ENCODE measurements at places on chromosomes 2 and 18.

GRCh38 chr2:220410296-220410695 lies 782.9 kb downstream of the SLC4A3 start:
- DNase-seq: no peak

- no peak for DNase-seq
Measured at GRCh38 chr2:191846515-191847476, at the start of gene CAVIN2. CAVIN2 (minus strand) TSS chr2:191847088; CDS start chr2:191846925, 163 bp downstream.

DNA sequence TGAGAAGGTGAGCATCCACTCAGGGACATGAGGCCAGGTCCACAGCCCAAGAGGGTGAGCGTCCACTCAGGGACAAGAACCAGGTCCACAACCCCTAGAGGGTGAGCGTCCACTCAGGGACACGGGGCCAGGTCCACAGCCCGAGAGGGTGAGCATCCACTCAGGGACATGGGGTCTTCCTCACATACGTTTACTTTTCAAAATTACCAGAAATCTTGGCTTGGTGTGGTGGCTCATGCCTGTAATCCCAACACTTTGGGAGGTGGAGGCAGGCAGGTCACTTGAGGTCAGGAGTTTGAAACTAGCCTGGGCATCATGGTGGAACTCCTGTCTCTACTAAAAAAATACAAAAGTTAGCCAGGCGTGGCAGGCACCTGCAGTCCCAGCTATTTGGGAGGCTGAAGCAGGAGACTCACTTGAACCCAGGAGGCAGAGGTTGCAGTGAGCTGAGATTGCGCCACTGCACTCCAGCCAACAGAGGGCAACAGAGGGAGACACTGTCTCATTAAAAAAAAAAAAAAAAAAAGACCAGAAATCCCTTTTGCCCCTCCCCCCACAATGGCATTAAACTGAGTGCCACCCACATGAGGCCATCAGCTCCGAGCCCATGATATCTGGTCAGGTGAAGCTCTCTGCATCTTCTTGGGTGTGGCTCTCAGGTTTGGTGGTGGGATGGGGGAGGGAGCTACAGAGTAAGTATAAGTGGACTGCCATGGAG lies 9.0 kb upstream of the MBP start:
- DNase-seq: no peak

- DNase-seq: no peak
Measured at GRCh38 chr2:201949181-201949926, 84.3 kb upstream of the FZD7 start.

DNA sequence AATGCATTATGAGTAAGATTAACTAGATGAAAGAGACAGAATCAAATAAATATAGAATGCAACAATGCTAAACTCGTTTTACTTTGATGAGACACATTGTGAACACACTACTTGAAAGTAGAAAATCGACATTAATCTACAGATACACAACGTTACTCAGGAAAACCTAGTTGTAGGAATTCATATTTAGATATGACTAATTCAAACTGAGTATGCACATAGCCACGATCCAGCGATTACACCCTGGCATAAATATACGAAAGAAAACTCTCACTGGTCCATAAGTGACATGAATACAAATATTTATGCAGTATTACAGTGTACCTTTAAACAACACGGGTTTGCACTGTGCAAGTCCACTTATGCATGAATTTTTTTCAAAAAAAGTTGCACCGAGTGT lies 485.6 kb downstream of the TMX3 start:
- DNase-seq: no peak

DNA sequence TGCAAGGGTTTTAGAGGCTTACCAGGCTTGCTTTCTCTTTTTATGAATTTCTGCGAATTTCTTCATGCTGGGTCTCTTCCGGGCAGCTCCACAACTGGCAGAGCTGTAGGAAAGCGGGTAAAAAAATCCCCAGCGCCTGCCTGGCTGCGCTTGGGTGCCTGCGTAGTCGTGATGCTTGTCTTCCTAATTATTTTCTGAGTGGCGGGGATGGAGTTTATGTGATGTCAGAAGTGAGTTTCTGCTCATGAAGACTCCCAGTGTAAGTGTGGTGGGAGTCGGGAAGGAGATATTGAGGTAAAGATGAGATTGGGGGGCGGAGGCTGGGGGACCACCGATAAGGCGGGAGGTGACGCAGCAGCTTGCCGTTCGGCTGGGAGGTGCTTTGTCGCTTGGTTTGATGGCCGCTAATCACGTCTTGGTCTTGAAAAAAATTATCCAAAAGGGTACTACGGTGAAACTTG lies 229.8 kb downstream of the LDLRAD4 start:
- no peak for DNase-seq

- DNase-seq: no peak
Measured at GRCh38 chr18:58307441-58307840, 263.4 kb downstream of the NEDD4L start.

DNA sequence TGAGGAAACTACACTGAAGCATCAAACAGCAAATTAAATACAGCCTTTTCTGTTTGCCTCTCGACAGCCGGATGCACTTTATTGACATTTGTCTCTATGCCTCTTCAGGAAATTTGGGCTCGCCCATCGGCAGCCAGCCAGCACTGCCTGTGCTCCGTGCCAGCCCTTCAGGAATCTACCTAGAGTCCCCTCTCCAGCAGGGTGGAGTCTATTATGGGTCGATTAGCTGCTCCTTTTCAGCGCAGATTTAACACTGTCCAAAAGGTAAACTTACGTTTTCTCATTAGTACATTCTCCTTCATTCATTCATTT lies 91.5 kb downstream of the MYCN start:
- DNase-seq: no peak

DNA sequence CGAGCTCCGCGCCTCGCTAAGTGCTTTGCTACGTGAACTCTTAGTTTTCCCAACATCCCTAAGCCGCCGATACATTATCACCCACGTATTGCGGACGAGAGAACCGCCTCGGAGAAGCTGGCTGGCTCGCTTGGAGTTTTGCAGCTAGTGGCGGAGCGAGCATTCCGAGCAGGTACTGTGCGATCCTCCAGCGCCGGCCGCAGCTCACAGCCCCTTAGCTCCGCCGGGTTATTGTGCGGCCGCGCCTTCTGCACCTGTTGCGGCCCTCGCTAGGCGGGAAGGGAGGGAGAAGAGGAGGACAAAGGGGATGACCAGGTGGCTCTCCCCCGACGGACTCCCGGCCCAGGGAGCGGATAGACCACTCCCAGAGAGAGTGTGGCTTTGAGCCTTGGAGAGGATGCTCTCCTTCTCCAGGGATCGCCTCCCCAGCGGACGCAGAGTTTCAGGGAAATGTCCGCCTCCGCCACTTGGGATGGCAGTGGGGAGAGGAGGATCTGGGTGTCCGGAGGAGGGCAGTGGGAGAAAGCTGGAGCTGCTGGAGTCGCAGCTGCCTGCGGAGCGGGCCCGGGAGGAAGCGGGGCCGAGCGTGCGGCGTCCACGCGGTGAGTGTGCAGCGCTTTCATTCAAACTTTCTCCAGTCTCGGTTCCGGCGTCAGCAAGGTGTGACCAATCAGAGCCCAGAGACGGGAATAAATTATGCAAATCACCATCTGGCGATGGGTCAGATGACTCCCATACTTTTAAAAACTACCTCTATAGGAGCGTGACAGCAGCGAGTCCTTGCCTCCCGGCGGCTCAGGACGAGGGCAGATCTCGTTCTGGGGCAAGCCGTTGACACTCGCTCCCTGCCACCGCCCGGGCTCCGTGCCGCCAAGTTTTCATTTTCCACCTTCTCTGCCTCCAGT lies at the start of gene LIPG:
Gene LIPG, plus strand, starts transcription at position 769 of the 905 bp plus-strand sequence. CDS start 252 bp downstream, outside the sequence.
- peak; percentile 58 for DNase-seq

GRCh38 chr2:86199834-86200177 lies 549 bp downstream of the MRPL35 start:
- no peak for DNase-seq

DNA sequence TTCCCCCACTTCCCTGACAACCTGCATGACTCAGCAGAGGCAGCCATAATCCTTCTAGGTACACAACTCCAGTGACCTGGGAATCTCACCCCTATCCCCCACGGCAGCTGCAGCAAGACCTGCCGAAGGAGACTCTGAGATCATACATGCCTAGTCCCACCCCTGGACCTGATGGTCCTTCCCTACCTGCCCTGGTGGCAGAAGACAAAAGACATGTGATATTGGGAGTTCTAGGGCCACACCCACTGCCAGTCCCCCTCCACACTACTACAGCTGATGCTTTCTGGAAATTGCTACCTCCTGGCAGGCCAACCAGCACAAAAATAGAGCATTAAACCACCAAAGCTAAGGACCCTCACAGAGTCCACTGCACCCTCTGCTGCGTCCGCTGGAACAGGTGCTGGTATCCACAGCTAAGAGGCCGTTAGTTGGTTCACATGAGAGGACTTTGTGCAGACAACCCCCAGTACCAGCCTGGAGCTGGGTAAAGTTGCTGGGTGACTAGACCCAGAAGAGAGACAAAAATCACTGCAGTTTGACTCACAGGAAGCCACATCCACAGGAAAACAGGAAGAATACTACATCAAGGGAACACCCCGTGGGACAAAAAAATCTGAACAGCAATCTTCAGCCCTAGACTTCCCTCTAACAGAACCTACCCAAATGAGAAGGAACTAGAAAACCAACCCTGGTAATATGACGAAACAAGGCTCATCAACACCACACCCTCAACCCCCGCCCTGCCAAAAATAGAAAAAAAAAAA lies 12.5 kb downstream of the MARCO start:
- no peak for DNase-seq

- DNase-seq: no peak
Measured at GRCh38 chr2:158969715-158970240, 1.3 kb downstream of the TANC1 start.

DNA sequence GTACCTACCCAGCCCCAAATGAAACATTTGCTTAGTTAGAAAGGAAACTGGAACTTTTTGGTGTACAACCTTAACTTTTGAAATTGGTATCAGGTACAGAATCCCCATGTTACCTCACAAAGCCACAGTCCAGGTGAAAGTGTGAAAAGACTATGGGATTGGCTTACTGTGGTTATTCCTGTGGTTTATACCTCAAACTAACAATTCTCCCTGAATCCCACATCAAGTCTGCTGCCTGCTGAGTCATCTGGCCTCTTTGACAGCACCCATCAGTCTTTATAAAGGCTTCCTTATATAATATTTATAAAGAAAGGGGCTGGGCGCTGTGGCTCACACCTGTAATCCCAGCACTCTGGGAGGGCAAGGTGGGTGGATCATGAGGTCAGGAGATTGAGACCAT lies 164.6 kb downstream of the TMEM247 start:
- no peak for DNase-seq

DNA sequence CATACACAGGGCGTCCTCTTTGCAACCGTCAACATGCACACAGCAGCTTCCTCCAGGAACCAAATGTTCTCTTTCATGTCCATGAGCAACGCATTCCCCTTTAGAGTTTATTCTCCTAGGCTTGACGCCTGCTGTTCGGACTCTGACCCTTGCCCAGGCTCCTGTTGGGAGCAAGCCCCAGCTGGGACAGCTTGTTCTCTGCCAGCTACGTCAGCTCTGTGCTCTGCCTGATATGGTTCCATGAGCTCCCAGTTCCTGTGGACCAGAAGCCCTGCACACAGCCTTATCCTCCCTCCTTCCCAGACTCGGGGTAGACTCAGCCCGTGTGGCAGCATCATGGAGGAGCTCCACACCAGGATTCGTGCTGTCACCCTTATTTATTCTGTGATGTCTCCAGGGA lies 253.1 kb upstream of the PXDN start:
- DNase-seq: no peak

- no peak for DNase-seq
Measured at GRCh38 chr18:58538604-58539386, 90.1 kb downstream of the ALPK2 start.

DNA sequence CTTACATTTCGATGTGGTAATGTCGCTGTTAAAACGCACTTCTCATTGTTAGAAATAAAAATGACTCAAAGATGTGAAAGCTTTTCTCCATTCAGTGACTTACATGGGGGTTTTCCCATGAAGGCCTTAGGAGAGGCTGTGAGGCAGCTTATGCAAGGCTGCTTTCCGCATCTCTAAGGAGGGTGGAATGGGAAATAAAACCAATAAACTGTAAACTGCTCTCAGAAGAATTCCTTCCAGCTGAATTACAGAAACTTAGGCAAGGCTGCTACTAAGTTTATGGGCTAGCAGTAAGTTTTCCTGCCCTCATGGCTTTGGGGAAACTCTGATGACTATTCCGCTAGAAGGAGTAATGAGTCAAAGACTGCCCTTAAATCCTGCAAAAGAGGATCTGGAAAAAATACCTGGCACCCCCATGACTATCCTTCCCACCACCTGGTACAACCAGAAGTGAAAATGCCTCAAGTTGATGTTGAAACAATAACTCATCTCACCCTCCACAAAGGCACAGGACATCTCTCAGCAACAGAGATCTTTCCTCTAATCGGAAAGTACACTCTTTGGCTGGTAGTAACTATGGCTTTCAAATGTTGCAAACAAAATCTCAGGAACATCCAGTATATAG lies 97.7 kb upstream of the SMAD7 start:
- DNase-seq: no peak

- no peak for DNase-seq
Measured at GRCh38 chr2:141399270-141399669, 731.5 kb downstream of the LRP1B start.

GRCh38 chr2:152411154-152411553 lies 76.2 kb downstream of the FMNL2 start:
- no peak for DNase-seq

DNA sequence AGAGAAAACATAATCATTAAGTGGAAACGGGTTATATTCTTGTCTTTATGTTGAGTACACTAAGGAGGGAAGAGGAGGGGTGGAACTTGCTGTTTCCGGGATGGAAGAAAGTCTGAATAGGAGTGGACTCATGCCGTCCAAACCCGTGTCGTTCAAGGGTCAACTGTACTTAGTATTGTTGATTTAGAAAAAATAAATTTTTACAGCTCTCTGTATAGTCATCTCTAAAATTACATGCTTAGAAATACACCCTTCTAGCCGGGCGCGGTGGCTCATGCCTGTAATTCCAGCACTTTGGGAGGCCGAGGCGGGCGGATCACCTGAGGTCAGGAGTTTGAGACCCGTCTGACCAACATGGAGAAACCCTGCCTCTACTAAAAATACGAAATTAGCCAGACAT lies 29.4 kb downstream of the RIF1 start:
- no peak for DNase-seq

DNA sequence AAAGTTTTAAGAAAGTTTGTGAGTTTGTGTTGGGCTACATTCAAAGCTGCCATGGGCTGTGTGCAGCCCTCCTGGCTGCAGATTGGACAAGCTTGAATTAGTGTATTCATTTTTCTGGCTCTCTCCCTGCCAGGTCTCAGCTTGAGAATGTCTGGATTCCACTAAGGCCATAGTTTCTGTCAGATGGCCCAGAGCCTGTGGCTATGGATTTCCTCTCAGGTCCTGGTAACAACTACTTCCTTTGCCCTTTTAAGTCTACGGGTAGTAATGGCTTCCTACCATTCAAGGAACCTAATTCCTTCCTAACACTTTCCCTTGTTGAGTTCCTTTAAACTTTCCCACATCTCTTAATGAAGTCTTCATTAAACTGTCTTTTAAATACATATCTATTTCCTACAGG lies 24.3 kb upstream of the PSMD14 start:
- DNase-seq: no peak

- DNase-seq: no peak
Measured at GRCh38 chr2:233223059-233223894, 28.2 kb upstream of the ATG16L1 start.

- no peak for DNase-seq
Measured at GRCh38 chr2:195151711-195152110, 505.3 kb upstream of the SLC39A10 start.
